CD4-positive, CD25-positive, alpha-beta regulatory T cell (primary cell): ENCODE measurements at places on chromosomes 11 and 22.

DNA sequence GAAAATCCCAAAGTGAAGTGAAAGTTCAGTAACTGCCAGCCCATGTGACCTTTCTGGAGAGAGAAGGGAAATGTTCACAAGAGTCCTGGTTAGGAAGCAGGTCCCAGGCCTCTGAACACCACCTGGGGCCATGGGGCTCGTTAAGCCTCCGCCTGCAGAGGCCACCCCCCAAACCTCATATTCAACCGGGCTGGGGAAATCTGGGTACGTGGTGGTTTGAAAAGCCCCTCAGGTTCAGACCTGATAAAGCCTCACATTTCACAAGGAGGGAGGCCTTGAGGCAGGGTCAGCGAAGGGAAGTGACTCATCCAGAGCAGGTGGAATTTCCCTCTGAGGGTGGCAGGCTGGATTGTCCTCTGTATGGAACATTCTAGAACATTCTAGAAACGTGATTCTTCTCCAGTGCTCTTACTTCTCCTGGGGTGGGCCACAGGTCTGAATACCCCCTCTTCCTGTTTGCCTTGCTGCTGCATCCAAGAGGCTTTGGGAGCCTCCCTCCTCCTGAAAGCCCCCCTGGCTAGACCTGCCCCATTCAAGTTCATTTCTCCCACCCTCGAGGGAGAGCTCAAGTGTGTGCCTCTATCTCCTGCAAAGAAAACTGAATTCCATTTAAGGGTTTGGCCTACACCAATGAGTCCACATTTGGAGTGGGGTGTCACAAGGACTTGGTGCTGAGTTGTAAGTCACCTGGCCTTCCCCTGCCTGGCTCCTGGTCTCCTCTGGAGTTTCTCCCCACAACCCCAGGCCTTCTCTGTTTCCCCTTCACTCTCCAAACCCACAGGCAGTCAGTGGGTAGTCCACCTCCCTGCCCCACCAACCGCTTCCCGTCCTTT is 6.3 kb downstream of the FXYD2 start:
- peak; percentile 22 for DNase-seq

- no peak for DNase-seq
Observed at GRCh38 chr11:12192794-12193514, 82.6 kb downstream of the MICAL2 start.

GRCh38 chr22:30309951-30310741 is 16.6 kb downstream of the TBC1D10A start:
- DNase-seq: no peak

- DNase-seq: peak; percentile 91
Observed at GRCh38 chr22:50526108-50526833, 873 bp upstream of the SCO2 start.
